Stimulated activated CD8-positive, alpha-beta memory T cell treated with anti-CD3 and anti-CD28 coated beads, Interleukin-4, amount 100 ng/mL, for 4 hours (primary cell): ENCODE measurements at places on chromosomes 12 and 14.

GRCh38 chr14:95774265-95775160 is 60.6 kb upstream of the TCL1A start:
- DNase-seq, result no peak

DNA sequence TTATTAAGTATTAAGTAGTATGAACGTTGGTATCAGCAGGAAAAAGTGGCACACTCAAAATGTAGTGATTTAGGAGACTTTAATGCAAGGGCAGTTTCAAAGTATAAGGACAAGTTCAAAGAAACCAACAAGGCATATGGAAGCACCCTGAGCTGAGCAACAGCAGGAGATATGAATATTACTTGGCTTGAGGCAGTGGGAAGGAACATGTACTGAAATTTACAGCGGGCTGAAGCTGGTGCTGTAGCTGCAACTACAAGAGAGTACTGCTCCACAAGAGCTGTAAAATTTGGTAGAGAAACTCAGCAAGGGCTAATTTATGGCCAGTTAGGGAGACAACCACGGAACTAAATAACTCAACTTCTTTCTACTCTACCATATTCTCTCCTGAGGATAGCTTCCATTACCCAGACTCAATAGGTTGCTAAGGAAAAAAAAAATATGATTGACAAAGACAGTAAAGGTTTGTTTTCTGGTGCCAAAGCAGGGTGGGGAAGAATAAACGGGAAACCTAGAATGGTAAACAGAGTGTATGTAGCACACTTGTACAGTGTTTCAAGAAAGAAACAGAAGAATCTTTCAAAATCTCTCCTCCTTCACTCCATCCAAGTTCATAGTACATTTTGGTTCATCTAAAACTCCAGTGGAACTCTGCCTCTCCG is 487.8 kb upstream of the MGAT4C start:
- no peak for DNase-seq

GRCh38 chr14:76121089-76121748 is 30.5 kb upstream of the GPATCH2L start:
- no peak for DNase-seq

- DNase-seq, result no peak
Measured at GRCh38 chr12:82688035-82688501, 1.4 kb downstream of the TMTC2 start.

- no peak for DNase-seq
Measured at GRCh38 chr12:46332260-46332659, 40.3 kb downstream of the SLC38A2 start.

- no peak for DNase-seq
Measured at GRCh38 chr12:118548887-118549509, 172.6 kb downstream of the SUDS3 start.

DNA sequence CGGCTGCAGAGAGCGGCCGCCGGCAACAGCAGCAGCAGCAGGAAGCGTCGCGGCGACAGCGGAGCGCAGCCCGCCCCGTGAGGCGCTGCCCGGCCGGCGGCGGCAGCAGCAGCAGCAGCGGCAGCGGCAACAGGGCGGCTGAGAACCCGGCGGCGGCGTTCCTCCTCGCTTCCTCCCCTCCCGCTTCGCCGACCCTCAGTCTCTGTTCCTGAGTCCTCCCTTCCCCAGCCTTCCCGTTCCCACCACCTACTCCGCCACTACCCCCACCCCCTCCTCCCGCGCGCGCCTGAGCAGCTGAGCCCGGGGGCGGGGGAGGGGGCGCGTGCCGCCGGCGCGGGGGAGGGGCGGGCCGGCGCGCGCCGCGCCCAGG is 310 bp downstream of the BICDL1 start:
- DNase-seq, result peak; percentile 6

DNA sequence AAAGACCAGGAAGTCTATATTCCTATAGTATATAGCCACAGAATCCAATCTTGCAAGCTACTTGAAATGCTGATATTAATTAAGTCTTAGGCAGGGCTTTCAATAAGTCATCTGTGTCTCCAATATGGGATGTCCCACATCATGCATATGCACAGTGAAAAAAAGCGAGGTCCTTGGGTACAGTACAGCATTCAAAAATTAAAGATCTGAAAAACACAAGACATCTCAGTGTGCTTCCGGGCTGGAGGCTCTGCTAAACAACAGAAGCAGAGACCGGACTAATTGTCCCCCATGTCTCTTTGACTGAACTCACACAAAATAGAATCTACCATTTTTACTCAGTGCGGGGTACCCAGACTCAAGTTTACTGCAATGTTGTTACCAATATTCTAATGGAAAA is 156.0 kb downstream of the DAD1 start:
- no peak for DNase-seq
